ENCODE measurements at places on chromosomes 3 and 15.

DNA sequence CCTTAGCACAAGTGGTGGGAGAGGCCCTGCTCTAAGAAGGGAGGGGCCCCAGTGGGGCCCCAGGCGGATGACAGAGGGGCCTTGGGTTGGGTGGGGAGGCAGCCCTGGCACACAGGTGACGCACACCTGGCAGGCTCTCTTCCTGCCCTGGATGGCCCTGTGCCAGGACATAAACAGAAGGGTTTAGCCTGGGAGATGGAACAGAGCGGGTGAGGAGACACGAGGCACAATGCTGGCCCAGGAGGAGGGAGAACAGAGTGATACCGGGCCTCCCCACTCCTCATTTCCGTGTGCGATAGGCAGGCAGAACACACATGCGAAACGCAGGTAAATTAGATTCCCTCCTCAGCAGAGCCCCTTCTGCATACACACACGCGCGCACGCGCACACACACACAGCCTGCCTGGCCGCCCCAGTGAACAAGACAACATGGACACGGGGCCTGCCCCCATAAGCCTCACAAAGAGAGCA lies 39.8 kb downstream of the IDH2 start:
- peak; percentile 85 for DNase-seq

DNA sequence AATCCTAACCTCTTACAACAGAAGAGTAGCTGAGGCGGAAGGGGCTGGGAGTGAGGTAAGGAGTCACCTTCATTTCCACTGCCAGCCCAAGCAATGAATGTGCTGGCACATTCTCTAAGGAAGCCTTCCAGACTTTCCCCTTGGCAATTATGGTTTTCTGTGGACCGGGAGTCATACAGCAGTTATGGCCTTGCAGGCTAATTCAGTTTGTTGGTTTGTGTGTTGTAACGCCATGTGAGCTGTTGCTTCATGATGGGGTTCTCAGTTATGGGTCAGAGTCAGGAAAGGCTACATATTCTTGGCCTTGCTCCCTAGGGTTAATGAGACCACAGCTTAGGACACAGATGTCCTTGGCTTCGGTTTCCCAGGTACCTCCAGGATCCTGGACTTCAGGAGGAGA lies 137.0 kb downstream of the ADAMTS17 start:
- no peak for DNase-seq

DNA sequence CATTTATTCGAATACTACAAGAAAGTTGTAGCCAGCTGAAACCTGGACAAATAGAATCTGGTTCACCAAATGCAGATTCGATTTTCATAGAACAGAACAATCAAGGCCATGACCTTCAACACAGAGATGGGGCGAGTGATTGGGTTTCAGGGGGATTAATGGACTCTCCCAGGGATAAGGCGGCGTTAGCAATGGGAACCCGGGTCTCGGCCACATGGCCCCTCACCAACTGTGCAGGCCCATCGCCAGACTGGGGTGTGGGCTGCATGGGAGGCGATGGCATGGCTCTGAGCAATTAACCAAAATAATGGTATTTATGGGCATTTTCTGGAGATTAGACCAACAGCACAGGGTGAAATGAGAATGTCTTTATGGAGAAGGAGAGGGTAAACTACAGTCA lies 34.2 kb downstream of the VGLL4 start:
- DNase-seq: no peak

- no peak for DNase-seq
Observed at GRCh38 chr3:66397745-66398144, 103.1 kb downstream of the LRIG1 start.

GRCh38 chr3:12042638-12043037 lies 38.5 kb downstream of the SYN2 start:
- DNase-seq: no peak

DNA sequence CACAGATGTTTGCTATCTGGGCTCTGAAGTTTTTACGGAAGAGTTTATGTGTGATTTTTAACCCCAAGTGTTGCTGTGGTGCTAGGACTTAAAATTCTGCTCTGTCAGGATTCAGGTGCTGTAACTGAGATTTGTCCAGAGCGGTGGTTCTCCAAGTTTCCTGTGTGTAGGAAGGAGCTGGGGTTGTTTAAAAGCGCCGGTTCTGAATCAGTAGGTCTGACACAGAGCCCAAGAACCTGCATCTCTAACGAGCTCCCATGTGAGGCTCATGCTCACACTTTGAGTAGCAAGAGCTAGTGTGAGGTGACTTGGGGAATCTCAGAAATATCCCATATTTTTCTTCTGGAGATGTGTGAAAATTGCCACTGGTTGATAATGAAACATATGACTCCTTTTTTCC lies 325.5 kb downstream of the SATB1 start:
- no peak for DNase-seq

DNA sequence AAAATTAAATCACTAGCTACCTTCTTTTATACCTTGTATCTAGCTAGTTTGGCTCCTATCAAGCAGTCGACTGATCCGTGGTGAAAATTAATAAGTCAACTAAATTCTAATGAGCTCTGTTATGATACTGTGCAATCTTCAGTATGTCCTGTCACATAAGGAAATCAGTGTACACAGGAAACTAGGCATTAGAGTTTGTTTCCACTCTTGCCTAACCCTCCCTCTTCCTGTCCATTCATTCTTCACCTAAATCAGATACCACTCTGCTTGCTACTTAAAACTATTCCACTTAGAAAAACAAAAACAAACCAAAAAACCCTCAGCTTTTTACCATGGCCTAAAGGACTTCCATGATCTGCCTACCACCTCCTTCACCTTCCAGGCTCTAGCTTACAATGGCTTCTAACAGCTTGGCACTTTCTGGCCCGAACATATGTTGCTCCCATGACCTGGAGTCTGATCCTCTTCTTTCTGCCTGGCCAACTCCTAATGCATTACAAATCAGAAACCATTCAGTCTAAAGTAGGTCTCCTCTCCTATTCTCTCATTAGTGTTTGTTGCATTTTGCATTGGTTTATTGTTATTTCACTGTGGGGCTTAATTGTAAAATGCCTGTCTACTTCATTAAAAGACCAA lies 7.9 kb downstream of the RFC4 start:
- DNase-seq: no peak

DNA sequence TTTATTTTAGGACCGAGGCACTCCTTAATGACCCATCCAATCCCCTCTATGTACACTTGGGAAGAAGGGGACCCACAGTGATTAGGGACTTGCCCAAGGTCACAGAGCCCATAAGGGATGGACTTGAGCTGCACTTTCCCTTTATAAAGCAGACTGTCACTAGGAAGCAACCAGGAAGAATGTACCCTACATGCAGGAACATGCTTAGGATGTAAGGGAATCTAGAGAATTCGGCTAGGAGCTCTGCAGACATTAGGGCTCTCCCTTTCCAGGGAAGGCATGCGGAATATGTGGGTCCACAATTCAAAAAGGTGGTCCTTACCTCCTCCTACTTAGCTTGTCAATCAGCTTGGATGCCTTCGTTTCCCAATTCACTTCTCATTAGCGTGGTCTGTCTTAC lies 78.7 kb downstream of the TMEM266 start:
- no peak for DNase-seq

DNA sequence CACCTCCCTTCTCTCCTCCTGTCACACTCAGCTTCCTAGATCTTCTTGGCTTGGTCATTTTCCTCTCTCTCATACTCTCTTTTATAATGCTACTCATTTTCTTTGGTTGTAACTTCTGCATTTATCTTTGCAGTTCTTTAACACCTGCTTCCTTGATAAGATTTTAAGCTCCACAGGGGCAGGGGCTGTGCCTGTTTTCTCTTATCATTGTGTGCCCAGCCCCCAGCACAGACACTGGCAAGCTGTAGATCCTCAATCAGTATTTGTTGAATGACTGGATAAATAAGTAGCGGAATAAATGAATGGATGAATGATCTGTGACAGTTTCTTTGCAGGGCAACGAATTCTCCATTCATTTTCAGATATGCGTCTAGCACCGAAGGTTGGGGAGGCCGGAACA lies 64.3 kb upstream of the MEX3B start:
- DNase-seq: no peak

GRCh38 chr15:83082730-83083386 lies 15.8 kb upstream of the BTBD1 start:
- no peak for DNase-seq

DNA sequence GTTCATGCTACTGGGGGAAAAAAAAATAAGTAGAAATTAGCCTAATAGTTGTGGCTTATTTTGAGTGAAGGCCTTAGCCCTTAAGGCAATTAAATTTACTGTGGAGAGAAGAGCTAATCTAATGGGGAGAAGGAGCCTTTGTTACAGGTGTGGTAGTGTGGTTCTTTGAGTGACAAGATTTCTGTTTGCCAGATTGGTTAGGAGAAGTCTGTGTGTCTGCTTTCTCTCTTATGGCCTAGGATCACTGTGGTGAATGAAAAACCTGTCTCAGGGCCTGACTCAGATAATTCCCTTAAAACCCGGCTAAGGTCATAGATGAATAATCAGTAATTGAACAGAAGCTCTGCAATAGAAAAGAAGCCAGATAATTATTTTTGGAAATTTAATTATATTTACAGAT lies 27.0 kb downstream of the OPA1 start:
- no peak for DNase-seq

DNA sequence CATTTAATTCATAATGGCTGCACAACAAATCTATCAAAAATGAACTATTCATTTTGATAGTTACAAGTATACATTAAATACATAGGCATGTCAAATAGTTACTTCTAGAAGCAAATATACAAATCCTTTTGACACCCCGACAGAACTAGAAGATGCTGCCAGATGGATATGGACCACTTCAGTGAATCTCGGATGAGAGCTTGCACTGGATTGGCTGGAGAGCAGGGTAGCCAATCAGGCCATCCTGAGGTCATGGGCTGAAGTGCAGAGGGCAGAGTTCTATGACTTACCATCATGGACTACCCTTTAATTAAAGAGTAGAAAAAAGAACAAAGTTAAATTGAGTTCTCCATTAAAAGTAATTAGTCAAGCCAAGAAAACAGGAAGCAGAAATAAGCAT lies 8.3 kb downstream of the CCNL1 start:
- DNase-seq: no peak

- DNase-seq: peak; percentile 28
Observed at GRCh38 chr3:4906107-4906621, 73.1 kb upstream of the BHLHE40 start.

- no peak for DNase-seq
Observed at GRCh38 chr3:38567498-38567897, 71.4 kb downstream of the EXOG start.

- DNase-seq: no peak
Observed at GRCh38 chr3:53570709-53571108, 76.3 kb downstream of the CACNA1D start.

- DNase-seq: no peak
Observed at GRCh38 chr15:96553931-96554330, 223.4 kb downstream of the NR2F2 start.

GRCh38 chr3:17979252-17979651 lies 236.8 kb upstream of the TBC1D5 start:
- DNase-seq: no peak

- DNase-seq: peak; percentile 87
Observed at GRCh38 chr3:150253622-150254021, 154.5 kb upstream of the TSC22D2 start.

DNA sequence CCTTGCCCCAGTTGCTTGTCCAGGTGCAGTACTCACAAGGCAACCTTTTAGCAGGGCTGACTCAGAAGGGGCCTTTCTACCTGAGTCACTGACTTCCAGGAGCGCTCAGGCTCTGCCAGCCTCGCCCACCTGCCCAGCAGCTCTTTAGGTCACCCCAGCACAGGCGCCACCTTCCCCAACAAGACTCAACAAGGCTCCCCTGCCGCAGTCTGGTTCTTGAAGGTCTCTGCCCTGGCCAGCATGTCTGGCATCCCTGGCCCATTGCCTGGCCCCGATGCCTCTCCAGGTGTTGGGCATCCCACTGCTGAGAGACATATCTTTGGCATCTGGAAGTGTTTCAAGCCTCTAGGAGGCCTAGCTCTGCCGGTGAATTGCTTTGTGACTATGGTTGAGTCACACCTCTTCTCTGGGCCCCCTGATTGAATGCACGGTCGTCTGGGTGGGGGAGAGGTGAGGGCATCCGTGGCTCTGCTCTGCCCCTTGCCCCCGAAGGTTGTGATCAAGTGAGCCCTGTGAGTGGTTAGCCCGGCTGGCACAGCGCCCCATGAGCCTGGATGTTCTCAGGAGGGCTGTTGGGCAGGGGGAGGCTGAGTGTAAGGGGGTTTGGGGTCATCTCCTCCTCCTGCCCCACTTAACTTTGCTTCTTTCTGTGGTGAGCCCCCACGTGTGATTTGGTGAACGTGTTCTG lies 21.6 kb downstream of the SNX33 start:
- DNase-seq: no peak

DNA sequence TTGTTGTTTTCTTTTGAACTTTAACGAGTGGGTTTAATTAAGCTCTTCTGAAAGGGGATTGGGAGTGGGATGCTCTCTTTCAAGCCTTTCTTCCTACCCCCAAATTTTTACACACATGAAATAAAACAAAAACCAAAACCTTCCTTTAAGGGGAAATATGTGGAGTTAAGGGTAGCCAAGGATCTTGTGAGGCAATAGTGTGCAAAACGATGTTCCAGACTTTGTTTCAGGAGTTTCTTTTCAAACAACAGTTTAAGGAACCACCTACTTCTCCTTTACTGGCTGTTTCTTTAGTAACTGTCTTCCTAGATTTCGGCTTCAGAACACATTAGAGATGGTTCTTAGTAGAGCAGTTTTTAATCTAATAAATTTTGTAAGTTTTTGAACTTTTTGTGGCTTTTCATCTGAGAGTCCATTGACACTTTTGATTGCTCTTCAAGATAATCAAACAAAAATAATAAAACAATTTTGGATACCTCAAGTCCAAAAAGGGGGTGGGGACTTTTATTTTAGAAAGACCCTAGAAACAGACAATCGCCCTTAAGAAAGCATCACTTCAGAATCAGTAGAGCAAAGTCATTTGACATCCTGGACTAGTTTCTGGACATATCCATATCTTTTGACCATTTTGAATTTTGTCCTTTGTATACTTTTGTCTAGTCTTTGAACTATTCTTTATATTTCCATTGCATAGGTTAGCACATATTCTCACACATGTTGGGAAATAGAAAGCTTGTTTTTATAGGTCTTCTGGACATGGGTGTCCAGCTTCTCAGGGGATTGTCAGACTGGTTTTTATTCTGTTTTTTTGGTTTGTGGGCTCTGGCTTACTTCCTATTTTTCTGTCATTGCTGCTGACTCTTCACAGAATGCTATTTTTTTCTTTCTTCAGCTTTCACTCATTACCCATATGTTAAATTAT lies 6.0 kb downstream of the DIPK2A start:
- DNase-seq: no peak

DNA sequence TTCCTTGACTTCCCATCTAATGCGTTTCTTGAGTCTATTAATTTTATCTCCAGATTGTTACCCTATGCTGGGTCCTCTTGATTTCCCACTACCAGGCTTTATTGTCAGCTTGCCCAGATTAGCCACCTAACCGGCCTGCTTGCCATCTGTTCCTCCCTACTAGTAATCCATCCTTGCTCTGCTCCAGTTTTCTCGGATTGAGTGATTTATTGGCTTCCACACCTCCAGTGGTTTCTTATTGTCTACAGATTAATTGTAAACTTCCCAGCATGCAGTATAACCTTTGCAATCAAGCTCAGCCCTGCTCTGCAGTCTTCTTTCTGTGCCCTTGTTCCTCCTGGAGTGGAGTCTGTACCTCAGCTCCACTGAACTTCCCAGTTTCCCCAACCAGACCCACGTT lies 63.4 kb downstream of the ARHGEF26 start:
- no peak for DNase-seq
